ENCODE measurements at places on chromosomes 1 and 21.
A peak's percentile ranks its signal among the peaks of the same experiment; 100 is the strongest.

DNA sequence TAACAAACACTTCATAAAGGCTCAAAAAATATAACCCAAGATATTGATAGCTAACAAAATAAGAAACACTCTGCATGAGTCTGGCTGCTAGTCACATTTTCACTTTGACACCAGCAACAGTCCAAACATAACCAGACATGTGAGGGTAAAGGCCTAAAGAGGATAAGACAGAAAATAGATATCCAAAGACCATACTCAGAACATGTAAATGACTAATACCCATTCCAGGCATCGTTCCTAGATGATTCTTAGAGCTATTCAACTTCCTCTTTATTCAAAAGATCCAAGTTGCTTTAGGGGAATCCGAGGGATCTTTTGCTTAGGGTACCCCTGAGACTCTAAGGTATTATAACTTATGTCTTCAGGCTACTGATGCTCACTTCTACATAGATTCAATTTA lies 5.1 kb downstream of the COL24A1 start:
- no peak for DNase-seq

DNA sequence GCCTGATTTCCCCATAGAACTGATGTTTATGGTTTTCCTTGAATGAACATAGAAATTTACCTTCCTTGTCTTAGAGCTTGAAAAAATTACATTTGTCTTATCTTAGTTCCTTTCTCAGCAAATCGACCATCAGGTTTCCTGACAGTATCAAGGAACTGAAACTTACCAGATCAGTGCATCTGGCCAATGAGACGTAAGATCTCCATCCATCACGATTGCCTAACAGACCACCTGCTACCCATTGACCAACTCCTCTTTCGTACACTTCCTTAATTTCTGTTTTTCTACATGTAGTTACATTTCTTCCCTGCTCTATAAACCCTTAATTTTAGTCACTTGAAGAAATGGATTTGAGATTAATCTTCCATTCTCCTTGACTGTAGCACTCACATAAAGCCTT lies 57.4 kb upstream of the TMPRSS15 start:
- DNase-seq = no peak

DNA sequence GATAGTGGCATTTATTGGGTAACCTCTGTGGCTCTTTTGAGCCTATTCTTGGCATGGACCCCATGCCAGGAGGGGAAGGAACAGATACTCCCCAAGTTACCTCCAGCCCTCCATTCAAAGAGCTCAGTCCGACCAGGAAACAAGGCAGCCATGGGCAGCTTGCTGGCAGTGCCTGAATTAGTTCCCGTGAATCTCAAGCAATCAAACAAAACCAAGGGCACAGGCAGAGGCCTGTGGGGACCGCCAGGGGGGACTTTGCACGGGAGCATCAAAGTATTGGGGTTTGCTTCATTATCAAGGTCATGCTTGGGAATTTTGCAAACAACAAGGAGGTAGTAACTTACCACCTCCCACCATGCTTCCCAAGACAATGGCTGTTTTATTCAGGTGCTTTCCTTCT lies 81.2 kb upstream of the IFFO2 start:
- no peak for DNase-seq

DNA sequence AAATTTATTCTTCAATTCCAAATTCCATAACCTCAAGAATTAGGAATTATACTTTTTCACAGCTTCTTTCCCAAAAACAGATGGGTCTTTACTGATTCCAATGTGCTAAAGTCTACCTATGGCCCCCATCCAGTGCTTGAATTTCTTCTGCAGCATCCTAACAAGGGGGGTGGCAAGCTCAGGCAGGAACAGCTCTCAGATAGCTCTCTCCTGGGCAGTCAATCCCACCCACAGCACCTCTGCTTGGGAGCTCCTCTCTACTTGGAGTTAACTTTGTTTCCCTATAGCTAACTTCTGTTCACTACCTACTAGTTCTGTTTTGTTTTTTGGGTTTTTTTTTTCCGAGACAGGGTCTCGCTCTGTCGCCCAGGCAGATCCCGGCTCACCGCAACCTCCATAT lies 12.1 kb downstream of the RBBP5 start:
- no peak for DNase-seq

- DNase-seq = no peak
These were observed 32.6 kb upstream of the RGS2 start for GRCh38 chr1:192776206-192776605.

- no peak for DNase-seq
These were observed 9.3 kb upstream of the F3 start for GRCh38 chr1:94550800-94551241.

DNA sequence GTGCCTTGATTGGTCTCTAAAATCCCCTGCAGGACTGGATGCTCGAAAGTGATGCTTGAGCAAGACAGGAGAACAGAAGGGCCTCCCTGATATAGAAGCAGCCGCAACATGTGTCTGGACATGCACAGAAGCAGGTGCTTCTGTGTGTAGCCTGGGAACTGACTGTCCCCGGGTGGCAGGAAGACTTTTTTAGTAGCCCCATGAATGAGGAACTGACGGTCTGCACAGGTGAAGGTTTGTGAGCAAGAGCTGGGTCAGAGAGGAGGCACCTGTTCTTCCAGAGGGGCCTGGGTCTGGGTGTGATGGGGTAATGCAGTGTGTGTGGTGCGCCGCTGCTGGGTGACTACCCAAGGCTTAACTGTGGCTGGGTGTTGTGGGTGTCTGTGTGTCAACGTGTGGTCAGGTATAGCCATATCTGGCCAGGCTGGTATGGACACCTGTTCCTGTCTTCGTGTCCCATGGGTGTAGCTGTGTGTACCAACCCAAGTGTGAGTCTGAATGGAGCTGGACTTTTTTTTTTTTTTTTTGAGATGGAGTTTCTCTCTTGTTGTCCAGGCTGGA lies 39.1 kb upstream of the FOXO6 start:
- DNase-seq = no peak

DNA sequence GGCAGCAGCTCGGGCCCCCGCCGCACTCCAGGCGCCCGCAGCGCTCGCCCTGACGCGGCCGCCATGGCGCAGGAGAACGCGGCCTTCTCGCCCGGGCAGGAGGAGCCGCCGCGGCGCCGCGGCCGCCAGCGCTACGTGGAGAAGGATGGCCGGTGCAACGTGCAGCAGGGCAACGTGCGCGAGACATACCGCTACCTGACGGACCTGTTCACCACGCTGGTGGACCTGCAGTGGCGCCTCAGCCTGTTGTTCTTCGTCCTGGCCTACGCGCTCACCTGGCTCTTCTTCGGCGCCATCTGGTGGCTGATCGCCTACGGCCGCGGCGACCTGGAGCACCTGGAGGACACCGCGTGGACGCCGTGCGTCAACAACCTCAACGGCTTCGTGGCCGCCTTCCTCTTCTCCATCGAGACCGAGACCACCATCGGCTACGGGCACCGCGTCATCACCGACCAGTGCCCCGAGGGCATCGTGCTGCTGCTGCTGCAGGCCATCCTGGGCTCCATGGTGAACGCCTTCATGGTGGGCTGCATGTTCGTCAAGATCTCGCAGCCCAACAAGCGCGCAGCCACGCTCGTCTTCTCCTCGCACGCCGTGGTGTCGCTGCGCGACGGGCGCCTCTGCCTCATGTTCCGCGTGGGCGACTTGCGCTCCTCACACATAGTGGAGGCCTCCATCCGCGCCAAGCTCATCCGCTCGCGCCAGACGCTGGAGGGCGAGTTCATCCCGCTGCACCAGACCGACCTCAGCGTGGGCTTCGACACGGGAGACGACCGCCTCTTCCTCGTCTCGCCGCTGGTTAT lies 2.8 kb downstream of the KCNJ9 start:
- DNase-seq = peak; percentile 58

DNA sequence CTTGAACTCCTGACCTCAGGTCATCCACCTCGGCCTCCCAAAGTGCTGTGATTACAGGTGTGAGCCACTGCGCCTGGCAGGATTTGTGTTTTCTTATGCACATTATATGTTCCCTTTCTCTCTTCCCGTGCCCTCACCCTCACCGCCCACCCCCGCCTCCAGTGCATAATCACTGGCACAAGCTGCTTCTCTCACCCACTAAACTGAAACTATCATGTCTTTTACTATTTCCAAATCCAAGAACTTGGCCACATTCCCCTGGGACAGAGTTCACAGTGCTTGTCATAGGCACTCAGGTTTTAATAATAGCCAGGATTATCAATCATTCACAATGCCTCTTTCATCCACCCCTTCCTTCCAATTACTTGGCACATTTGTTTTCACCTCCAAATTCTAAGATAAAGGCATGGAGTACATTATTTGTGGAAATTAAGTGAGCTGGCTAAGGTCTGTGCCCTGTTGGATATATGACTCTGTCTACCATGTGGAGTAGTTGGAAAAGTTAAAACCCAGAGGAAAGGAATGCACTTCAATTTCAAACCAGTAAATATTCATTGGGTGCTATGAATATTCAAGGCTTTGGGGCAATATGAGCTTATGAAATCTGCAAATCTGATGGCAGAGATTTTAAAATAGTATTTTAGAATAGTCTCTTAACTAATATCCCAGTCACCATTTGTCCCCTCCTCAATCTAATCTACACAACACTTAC lies 17.6 kb upstream of the MAPKAPK2 start:
- DNase-seq = no peak

DNA sequence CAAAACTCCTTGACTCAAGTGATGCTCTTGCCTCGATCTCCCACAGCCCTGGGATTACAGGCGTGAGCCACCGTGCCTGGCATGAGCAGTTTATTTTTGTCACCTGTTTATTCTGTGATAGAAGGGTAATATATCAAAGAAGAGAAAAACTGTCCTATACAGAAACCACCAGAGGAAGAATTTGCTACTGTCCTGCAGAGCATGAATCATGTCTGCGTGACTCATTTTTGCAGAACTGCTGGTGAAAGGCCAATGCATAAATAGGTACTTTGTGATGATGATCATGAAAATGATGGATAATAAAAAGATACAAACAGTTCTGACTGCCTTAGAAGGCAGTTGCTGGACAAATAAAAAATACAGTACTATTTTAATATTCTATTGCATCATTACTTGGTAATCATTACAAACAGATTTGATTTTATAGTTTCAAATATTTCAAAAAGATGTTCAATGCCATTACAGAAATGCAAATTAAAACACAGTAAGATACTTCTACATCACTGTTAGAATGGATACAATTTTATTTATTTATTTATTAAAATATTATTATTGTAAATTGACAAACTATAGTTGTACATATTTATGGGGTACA lies 26.5 kb downstream of the RIPPLY3 start:
- DNase-seq = no peak

Measured in endothelial cell (in vitro differentiated cells).